ENCODE measurements at places on chromosomes 1 and 21. TPM values are rescaled to one million over a fixed set of nuclear protein-coding genes. Genes with fewer than 3 reads are reported as not detected.

- H3K4me3 ChIP-seq = no peak overlapping the region
- no peaks in the 10 kb centered on the region for H3K4me1 ChIP-seq
- no peak overlapping the region for H3K27ac ChIP-seq
- DNase-seq = no peak
These were observed 69.3 kb downstream of the XCL1 start for GRCh38 chr1:168645721-168646120.

The TEX38 gene
- not detected for total RNA-seq

The PTPRF gene
- 125 TPM for total RNA-seq

The SPATA45 gene
- total RNA-seq = 0.68 TPM

DNA sequence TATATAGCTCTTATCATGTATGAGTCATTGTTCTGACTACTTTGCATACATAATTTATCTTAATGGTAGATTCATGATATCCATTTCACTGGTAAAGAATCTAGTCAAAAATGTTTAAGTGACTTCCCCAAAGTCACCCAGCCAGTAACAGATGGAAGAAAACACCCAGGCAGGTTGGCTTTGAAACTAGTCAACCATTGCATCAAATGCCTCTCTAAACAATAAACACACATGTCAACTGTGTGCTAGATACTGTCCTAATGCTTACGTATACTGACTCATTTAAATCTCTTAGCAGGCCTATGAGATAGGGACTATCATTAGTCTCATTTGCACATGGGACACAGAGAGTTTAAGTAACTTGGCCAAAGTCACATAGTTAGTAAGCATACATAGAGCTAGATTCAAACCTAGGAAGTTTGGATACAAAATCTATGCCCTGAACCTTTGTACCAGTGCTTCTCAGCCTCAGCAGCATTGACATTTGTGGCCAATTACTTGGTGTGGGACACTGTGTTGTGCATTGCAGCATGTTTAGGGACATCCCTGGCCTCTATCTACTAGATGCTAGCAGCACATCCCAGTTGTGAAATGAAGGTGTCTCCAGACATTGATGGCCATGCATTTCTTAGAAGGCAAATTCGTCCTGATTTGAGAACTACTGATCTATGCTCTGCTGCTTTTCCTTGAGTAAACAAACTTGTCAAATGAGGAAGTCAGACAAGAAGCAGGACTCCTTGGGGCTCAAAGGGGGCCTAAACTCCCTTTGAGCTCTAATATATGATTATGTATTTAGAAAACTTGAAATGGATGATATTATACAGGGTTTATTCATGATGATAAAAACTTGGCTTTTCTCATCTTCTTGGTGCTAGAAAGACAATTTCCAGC is 316.3 kb downstream of the KCNH1 start:
- H3K36me3 ChIP-seq = no peaks in the 10 kb centered on the region
- DNase-seq = no peak
- H3K27me3 ChIP-seq = no peaks in the 10 kb centered on the region
- peaks cover 5% of the 10 kb centered on the region for H3K4me1 ChIP-seq
- no peak overlapping the region for H3K27ac ChIP-seq
- no peak overlapping the region for H3K4me3 ChIP-seq

The XCL1 gene
- 0.43 TPM for total RNA-seq

DNA sequence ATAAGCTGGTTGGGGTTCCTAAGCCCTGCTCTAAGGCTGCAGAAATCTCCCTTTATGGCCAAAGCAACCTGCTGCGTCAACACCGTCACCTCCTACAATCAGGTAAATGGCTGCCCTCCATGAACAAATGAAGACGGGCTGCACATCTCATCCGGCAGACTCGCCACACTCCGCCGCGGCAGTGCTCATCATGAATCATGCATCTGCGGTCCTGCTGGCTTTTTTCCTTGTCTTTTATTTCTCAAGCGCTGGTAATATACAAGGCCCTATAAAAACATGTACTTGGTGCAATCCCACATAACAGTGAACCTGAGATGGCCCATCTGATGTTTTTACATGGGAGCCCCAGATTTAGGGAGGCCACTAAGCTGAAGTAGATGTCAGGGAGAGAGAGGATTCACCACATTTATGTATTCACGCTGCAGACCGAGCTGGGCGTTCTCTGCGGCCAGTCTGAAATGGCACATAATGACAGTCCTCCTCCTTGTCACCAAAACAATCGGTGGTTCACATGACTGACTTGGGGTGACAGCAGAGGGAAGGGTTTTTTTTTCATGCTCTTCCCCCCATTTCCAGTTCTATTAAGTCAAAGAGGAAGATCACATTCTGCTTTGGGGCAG is 91.6 kb downstream of the KAZN start:
- H3K4me3 ChIP-seq = no peak overlapping the region
- peaks cover 30% of the 10 kb centered on the region for H3K4me1 ChIP-seq
- no peak overlapping the region for H3K27ac ChIP-seq
- H3K27me3 ChIP-seq = no peaks in the 10 kb centered on the region
- DNase-seq = no peak
- no peaks in the 10 kb centered on the region for H3K36me3 ChIP-seq

DNA sequence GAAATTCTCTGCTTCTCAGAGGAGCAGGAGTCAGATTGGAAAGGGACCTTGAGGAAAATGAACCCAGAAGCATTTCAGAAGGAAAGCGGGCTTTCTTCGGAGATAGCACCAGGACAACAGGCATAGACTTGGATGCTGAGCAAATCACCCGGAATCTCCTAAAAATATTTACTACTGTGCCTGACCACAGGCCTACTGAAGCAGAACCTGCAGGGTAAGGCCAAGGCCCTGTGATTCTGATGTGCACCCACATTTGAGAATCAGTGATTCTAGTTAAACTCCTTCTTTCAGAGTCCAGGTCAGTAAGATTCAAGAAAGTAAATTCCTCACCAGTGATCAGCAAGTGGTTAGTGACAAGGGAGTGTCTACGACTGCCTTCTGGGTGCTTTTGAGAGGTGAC is 307.3 kb upstream of the DUSP10 start:
- H3K27me3 ChIP-seq = peaks cover 14% of the 10 kb centered on the region
- no peak for DNase-seq
- H3K36me3 ChIP-seq = no peaks in the 10 kb centered on the region
- H3K4me1 ChIP-seq = peaks cover 21% of the 10 kb centered on the region
- no peak overlapping the region for H3K4me3 ChIP-seq
- H3K27ac ChIP-seq = no peak overlapping the region

DNA sequence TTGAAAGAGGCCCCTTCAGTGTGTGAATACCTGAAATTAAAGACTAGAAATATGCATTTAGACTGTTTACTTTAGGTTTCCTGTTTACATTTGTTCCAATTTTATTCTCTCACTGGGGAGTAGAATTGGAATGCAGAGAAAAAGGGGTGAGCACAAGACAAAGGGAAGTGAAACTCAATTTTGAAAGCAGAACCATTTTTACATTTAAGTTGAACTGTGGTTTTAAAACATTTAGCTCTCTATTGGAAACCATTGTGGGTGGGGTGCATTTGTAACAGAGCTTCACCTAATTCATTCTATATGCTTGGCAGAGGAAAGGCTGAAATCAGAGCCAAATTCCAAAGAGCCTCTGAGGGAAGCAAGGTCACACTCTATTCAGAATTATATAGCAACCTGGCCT is 235.3 kb upstream of the C1orf105 start:
- no peaks in the 10 kb centered on the region for H3K36me3 ChIP-seq
- H3K4me1 ChIP-seq = peaks cover 4% of the 10 kb centered on the region
- H3K27me3 ChIP-seq = no peaks in the 10 kb centered on the region
- no peak overlapping the region for H3K4me3 ChIP-seq

DNA sequence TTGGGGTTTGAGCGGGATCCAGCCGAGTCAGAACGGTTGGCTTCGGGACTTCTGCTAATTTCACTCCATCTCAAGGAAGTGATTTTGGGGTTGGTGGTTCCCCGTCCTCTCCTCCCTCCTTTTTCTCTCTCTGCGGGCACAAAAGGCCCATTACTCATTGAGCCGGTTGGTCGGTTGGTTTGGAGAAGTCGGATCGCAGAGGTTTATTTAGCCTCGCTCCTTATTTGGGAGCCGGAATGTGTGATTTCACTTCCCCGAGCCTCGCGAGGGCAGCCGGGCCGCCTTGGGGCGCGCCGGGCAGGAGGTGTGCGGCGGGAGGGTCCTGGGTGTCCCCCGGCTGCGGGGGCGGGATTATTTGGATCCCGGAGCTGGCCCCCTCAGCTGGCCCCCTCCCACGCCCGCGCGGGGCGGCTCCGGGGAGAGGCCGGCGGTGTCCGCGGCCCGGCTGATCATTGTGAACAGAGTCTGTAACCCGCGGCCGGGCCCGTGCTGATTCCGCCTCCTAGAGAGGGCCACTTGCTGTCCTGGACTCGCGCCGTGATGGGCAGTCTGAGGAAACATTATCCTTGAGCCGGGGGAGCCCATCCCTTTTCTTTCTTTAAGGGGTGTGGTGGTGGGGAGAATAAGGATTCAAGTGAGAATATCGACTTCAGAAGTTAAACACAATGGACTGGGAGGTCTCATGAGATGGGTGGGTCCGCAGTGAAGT is 1.2 kb downstream of the MAPKAPK2 start:
- H3K4me1 ChIP-seq = peaks cover 51% of the 10 kb centered on the region
- H3K4me3 ChIP-seq = peak overlapping the region; percentile 99
- DNase-seq = peak; percentile 29

GRCh38 chr1:19356266-19356665 is 44.1 kb downstream of the SLC66A1 start:
- no peak for DNase-seq
- H3K27me3 ChIP-seq = no peaks in the 10 kb centered on the region
- H3K4me1 ChIP-seq = peaks cover 5% of the 10 kb centered on the region
- H3K4me3 ChIP-seq = no peak overlapping the region

GRCh38 chr1:180836449-180836848 is 76.2 kb upstream of the KIAA1614 start:
- H3K27me3 ChIP-seq = no peaks in the 10 kb centered on the region
- H3K27ac ChIP-seq = peak overlapping the region; percentile 94
- H3K36me3 ChIP-seq = peaks cover 38% of the 10 kb centered on the region

The ICOSLG gene
- 0.07 TPM for total RNA-seq

DNA sequence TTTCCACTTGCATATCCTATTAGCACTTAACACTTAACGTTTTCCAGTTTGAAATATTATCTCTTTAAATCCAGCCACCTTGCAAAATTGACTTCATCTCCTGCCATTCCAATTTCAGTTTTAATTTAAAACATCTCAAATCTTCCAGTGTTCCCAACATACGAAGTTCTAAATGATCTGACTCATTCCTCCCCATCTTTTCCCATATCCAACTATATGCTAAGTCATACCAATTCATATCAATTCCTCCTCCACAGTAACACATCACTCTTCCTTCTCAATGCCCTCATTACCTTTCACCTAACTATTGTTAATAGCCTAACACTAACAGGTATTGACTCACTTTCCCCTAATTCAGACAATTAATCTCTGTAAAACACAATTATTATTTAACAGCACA is 2.8 kb downstream of the PSMA5 start:
- no peaks in the 10 kb centered on the region for H3K27me3 ChIP-seq
- H3K4me1 ChIP-seq = peaks cover 33% of the 10 kb centered on the region
- H3K27ac ChIP-seq = no peak overlapping the region
- no peaks in the 10 kb centered on the region for H3K36me3 ChIP-seq
- no peak for DNase-seq

DNA sequence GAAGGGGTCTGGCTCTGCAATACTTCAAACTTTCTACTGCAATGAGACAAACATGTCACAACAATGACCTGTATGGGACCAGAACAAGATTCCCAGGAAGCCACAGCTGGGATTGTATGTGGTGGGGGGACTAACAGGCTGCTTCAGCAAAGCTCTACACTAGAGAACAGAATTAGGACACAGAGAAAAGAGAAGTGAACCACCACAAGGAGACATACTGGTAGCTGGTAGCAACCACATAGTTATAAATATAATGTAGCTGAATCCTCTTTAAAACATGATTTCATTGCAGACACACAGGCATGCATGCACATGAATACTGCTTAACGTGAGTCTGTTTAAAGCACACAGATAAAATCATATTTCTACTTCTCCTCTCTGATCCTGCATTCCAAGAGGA is 3.5 kb upstream of the ILDR2 start:
- no peak for DNase-seq
- H3K4me1 ChIP-seq = peaks cover 25% of the 10 kb centered on the region
- H3K4me3 ChIP-seq = no peak overlapping the region
- H3K36me3 ChIP-seq = no peaks in the 10 kb centered on the region
- peaks cover 35% of the 10 kb centered on the region for H3K27me3 ChIP-seq
- H3K27ac ChIP-seq = no peak overlapping the region

- no peak overlapping the region for H3K4me3 ChIP-seq
- H3K27me3 ChIP-seq = peaks cover 91% of the 10 kb centered on the region
- H3K27ac ChIP-seq = no peak overlapping the region
- peak; percentile 62 for DNase-seq
These were observed 26.1 kb upstream of the SMIM12 start for GRCh38 chr1:34885405-34886247.

DNA sequence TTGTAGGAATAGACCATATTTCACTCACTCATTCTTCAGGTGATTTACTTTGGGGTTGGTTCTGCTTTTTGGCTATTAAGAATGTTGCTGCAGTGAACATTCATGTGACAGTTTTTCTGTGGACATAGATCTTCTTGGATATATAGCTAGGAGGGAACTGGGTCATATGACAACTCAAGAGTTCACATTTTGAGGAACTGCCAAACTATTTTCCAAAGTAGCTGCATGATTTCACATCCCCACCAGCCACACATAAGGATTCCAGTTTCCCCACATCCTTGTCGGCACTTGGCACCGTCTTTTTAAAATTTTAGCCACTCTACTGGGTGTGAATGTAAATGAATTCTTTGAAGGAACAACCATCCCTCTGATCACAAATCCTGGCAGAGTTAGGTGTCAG is 126.0 kb downstream of the PRDM2 start:
- H3K27me3 ChIP-seq = peaks cover 8% of the 10 kb centered on the region
- no peak overlapping the region for H3K4me3 ChIP-seq
- no peaks in the 10 kb centered on the region for H3K4me1 ChIP-seq
- H3K36me3 ChIP-seq = peaks cover 26% of the 10 kb centered on the region

- no peaks in the 10 kb centered on the region for H3K27me3 ChIP-seq
- H3K27ac ChIP-seq = no peak overlapping the region
- no peaks in the 10 kb centered on the region for H3K4me1 ChIP-seq
- H3K4me3 ChIP-seq = no peak overlapping the region
These were observed 85.8 kb downstream of the RGS21 start for GRCh38 chr1:192402571-192402970.

- no peak for DNase-seq
- no peak overlapping the region for H3K4me3 ChIP-seq
- no peak overlapping the region for H3K27ac ChIP-seq
- peaks cover 45% of the 10 kb centered on the region for H3K4me1 ChIP-seq
These were observed 12.3 kb downstream of the ARHGEF10L start for GRCh38 chr1:17551755-17552234.

GRCh38 chr1:30723331-30723755 is at the start of gene MATN1:
MATN1 (minus strand) TSS chr1:30723585; CDS start chr1:30723551, 34 bp downstream.
- no peaks in the 10 kb centered on the region for H3K36me3 ChIP-seq
- no peaks in the 10 kb centered on the region for H3K27me3 ChIP-seq
- H3K4me3 ChIP-seq = no peak within 1 kb of the TSS
- no peak within 1 kb of the TSS for H3K27ac ChIP-seq

GRCh38 chr1:246428542-246429308 is 78.4 kb downstream of the SMYD3 start:
- H3K27ac ChIP-seq = no peak overlapping the region
- H3K27me3 ChIP-seq = no peaks in the 10 kb centered on the region
- no peaks in the 10 kb centered on the region for H3K36me3 ChIP-seq
- H3K4me1 ChIP-seq = no peaks in the 10 kb centered on the region
- H3K4me3 ChIP-seq = no peak overlapping the region

The PODN gene
- total RNA-seq = 0.43 TPM

- no peaks in the 10 kb centered on the region for H3K36me3 ChIP-seq
- H3K27me3 ChIP-seq = no peaks in the 10 kb centered on the region
- no peak overlapping the region for H3K4me3 ChIP-seq
- no peak for DNase-seq
These were observed 72.1 kb downstream of the TGFBR3 start for GRCh38 chr1:91813813-91814212.

The PCBP3 gene
- total RNA-seq = 5.6 TPM

- no peak for DNase-seq
- H3K36me3 ChIP-seq = no peaks in the 10 kb centered on the region
- H3K4me3 ChIP-seq = no peak overlapping the region
- no peaks in the 10 kb centered on the region for H3K4me1 ChIP-seq
These were observed 136.3 kb downstream of the DUSP10 start for GRCh38 chr1:221605569-221605968.

The RHBDL2 gene
- not detected for total RNA-seq

The FMO3 gene
- not detected for total RNA-seq

Data from neural crest cell (in vitro differentiated cells).